ENCODE measurements at places on chromosomes 1 and 21.

DNA sequence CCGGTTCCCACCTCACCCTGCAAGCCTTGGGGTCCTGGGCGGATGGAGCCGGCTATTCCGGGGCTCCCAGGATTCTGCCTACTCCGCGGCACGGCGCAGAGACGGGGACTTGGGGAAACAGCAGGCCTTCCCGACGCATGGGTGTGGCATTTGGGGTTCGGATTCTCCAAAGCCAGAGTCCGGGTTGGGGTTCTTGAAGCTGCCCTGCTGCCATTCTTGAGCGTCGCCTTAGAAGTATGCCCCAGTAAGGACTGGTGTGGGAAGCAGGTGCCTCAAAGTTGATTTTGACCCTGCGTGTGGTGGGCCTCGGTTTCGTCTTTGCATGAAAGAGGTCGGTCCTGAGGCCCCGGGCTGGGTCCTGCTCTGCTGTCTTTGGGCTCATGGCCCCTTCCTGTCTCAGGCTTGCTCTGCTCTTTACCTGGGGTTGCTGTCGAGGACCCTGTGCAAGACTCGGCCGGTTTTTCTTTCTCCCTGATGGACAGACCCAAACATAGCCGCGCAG, 696 bp downstream of the GUK1 start:
- no peak for DNase-seq

- no peak for DNase-seq
Observed at GRCh38 chr21:16079830-16080229, 350.0 kb downstream of the USP25 start.

DNA sequence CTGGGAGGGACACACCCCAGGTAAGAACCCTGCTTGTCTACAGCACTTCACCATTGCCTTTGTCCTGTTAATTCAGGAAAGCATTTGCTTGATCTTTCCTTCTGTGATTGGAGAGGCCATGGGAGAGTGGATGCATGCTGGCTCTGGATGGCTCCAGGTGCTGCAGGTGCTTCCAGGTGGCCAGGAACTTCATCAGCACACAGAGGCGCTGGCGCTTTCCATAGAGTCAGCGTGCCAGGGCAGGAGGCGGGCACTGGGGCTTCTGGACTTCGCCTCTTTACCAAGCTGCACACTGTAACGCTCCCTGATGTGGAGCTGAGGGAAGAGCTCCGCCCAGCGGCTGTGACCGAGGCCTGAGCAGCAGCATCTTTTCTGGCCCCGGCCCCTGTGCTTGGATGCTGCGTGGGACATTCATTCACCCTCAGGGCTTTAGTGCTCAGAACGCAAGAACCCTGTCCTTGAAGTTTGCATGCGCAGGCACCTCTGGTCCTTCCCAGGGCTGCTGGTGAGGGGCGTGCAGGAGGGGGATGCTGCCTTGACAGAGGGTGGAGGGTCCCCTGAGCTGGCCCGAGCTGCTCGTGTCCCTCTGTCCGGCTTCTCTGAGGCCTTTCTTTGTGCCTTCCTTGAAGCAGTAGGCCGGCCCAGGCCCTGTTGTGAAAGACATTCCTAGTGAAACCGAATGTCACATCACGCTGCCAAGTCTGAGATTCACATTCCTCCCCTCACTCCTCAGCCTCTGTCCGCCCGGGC, 1.6 kb upstream of the MX2 start:
- DNase-seq = peak; percentile 10

DNA sequence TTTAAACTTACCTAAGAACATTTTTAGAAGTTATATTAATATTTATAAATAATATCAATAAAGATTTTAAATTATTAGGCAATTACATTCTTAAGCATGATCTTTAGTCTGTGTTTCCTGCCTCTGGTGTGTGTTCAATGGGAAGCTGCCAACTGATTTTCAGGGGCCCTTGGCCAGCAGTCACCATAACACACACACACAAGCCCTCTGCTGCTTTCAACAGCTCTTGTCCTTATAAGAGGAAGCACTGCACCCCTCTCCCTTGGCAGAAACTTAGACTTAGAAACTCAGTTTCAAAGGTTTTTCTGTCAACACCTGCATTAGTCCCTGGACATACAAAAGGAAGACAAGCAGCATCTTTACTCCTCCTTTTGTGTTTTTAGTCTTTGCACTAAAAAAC, 81.4 kb downstream of the VAV3 start:
- DNase-seq = no peak

- no peak for DNase-seq
Observed at GRCh38 chr1:157958263-157958662, 35.2 kb upstream of the KIRREL1 start.

DNA sequence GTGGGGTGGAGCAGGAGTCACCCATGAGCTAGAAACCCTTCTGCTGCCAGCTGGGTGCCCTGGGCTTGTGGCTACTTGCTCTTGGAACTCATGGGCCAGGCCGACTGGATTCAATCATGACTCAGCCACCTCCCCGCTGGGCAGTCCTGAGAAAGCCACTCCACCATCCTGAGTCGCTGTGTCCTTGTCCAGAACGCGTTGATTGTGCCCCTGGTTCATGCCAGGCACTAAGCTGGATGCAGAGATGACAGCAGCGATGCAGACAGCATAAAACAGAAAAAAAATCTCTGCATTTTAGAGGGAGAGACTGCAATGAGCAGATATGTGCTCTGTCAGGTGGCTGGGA, 10.6 kb downstream of the PADI1 start:
- no peak for DNase-seq

GRCh38 chr1:234521836-234522235, 42.9 kb upstream of the TARBP1 start:
- DNase-seq = no peak

- no peak for DNase-seq
Observed at GRCh38 chr1:152388889-152389288, 25.2 kb downstream of the CRNN start.

- no peak for DNase-seq
Observed at GRCh38 chr21:29209696-29210095, 79.3 kb downstream of the MAP3K7CL start.

DNA sequence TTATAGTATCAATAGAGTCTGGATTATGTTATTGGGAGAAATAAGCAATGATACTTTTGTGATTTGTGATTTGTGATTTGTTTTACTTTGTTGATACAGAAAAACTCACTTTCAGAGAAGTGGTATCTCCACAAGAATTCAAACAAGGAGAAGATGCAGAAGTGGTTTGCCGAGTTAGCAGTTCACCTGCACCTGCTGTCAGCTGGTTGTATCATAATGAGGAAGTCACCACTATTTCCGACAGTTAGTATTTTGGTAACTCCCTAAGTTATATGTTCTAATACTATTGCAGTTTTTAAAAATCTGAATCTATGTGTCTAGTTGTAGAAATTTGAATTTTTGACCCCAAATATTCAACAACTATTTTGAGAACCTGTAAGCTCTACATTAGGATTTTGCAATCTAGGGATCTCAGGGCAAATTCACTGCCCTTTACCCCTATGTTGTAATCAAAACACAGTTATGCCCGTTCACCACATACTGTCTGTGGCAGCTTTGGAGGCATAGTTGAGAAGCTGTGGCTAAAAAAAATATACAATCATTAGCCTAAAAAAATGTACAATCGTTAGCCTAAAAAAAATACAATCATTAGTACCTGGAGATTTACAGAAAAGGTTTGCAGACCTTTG, 288.1 kb downstream of the NCAM2 start:
- no peak for DNase-seq

GRCh38 chr21:34363733-34364132, at the start of gene KCNE2:
Gene KCNE2, plus strand, starts transcription at chr21:34364006. Its CDS starts 6,473 bp downstream, at chr21:34370479.
- DNase-seq = no peak

GRCh38 chr1:156924478-156925153, 4.2 kb downstream of the LRRC71 start:
- no peak for DNase-seq

- no peak for DNase-seq
Observed at GRCh38 chr1:224259986-224260385, 70.0 kb downstream of the NVL start.

DNA sequence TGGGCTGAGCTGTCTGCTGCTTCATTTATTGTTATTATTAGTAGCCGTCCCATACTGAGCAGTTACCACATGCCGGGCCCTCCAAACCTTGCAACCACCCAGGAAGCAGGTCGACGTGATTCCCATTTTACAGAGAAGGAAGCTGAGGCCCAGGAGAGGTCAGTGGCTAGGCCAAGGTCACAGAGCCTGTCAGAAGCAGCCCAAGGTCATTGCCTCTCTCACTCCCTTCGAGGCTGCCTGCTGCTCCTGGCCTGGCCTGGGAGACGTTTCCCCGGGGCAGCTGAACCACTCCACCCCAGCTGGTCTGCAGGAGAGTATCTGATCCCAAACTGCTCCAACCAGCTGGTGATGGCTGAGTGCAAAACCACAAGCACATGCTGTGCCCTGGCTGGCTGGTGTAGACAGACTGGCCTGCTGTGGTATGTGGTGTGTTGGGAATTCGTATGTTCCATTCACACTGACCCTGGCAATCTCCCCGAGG, 6.5 kb downstream of the PADI4 start:
- no peak for DNase-seq

- no peak for DNase-seq
Observed at GRCh38 chr1:178645808-178646200, 79.2 kb upstream of the RALGPS2 start.

DNA sequence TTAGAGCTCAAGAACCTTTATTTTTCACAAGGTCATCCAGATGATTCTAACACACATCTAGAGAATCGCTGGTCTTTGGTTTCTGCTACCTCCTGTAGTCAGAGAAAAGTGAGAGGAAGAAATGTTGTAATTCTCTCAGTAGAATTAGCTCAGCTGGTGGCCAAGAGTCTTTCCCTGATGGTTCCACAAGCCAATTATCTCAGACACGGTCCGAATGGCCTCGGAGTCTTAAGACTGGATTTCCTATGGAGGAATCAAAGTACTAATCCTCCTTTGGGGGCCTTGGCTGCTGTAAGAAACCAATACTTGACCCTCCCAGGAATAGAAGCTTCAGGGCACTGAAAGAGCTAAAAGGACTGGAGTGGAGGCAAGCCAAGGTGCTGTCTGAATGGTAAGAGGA, 1.8 kb downstream of the TMEM81 start:
- DNase-seq = no peak

GRCh38 chr1:14866911-14867612, 268.6 kb downstream of the KAZN start:
- DNase-seq = no peak

DNA sequence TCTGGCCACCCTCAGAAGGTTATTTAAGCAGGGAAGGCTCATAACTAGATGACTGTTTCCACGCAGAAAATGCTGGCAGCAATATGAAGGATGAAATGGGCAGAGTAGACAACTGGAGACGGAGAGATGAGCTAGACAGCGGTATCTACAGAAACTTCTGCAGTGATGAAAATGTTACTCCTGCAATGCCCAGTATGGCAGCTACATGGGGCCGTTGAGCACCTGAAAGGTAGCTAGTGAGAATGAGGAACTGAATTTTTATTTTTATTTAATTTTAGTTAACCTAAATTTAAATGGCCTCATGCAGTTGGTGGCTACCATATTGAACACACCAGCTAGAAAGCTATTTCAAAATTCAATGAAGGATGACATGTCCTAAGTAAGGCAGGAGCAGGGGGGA, 27.3 kb downstream of the SIPA1L2 start:
- no peak for DNase-seq

- DNase-seq = no peak
Observed at GRCh38 chr1:22641247-22641646, 2.2 kb upstream of the C1QC start.

DNA sequence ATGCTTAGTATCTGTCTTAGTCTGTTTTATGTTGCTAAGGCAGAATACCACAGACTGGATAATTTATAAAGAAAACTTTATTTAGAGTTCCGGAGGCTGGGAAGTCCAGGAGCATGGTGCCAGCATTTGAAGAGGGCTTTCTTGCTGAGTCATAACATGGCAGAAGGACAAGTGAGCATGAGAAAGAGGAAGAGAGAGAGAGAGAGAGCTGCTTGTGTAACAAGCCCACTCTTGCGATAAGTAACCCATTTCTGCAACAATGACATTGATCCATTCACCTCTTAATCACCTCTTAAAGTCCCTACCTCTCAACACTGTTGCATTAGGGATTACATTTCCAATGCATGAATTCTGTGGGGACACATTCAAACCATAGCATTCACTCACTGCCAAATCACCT, 11.7 kb upstream of the MYOCOS start:
- DNase-seq = no peak

GRCh38 chr1:1598720-1599029, 1.3 kb downstream of the FNDC10 start:
- DNase-seq = no peak

GRCh38 chr1:180964595-180964994, 51.9 kb downstream of the KIAA1614 start:
- DNase-seq = no peak

DNA sequence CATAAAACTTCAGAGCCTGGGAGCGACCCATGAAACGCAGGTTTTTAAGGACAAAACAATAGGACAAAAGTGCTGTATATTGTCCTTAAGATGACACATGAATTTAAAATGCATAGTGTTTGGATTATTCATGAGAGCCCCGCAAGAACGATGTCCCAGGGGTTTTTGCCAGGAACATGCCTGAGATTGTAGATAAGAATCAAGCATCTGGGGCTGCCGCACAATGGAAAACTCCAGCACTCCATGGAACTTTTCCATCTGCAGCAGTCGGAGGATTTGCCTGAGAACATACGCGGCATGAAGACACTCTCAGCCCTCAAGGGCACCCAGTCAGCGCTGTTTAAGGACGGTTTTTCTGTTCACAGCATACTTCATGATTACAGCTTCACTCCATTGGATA, 5.3 kb upstream of the ERG start:
- no peak for DNase-seq

GRCh38 chr1:21814241-21814918, 2.3 kb downstream of the LDLRAD2 start:
- DNase-seq = no peak

DNA sequence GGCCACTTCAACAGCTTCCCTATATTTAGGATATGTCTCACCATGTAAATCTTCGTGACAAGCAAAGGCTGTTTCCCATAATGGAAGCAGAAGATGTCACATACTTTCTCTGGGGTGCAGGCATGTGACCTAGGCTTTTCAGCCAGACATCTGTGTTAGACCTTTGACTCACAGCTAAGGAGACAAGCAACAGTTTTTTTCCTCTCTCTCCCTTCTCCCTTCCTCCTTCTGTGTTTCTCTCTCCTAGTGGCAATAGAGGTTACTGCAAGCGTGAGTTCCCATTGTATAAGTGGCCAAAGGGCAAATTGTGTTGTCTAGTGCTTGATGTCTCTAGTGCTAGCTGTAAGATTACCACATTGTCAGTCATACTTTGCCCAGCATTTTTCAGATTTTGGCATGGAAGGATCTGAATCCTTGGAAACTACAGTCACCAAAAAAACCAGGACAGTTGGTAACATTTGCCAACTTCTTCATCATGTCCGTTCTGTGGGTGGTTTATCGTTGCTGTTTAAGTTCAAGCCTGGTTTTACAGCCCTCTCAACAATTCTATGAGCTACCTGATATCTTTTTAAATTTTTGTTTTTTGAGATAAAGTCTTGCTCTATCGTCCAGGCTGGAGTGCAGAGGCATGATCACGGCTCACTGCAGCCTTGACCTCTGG, 44.4 kb upstream of the RABGAP1L start:
- DNase-seq = peak; percentile 4

DNA sequence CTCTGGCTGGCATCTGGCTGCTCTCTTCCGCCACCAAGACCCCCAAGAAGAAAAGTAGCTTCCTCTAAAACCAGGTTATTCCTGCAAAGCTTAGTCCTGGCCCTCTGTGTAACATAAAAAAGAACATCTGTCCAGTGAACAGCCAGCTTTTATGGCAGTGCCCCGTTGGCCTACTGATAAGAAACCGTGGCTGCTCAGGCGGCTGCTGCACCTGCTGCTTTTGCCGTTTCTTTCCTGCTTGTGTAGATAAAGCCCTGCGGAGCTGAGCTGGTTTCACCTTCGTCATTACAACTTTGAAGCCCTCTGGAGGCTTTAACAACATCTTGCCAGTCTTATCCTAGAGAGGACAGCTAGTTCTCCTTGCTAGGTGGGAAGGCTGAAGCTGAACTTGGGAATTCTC, 20.5 kb downstream of the ELAPOR1 start:
- DNase-seq = no peak
